ENCODE measurements at places on chromosomes 13 and 19.

DNA sequence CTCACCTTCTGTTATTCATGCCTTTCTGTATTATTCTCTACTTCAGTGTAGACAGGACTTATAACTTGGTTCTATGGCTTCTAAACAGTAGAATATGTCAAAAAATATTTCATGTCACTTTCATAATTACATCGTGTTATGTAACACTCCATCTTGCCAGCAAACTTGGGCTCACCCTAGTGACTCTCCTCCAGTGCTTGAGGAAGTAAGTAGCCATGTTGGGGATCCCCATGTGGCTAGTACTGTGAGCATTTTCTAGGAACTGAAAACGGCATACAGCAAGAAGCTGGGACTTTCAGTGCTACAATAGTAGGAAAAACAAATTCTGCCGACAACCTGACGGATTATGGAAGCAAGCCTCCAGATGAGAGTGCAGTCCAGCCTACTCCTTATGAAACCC, 495.6 kb downstream of the SLITRK6 start:
- DNase-seq, result no peak

DNA sequence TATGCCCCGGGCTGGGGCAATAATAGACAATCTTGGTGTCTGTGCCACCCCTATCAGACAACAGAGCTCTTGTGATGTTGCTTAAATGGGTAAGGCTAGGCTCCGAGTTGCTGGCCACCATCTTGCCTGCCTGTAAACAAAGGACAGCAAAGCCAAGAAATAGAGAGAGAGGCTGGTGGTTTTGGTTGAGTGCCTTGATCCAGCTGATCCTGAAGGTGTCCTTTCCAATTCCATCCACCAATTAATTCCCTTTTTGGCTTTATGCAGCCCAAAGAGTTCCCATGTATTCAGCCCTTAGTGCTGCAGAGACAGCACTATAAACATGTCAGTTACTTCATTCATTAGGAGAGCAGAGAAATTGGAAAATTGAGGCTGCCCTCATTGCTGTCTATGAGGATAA, 41.7 kb upstream of the HOMER3 start:
- DNase-seq, result no peak

- no peak for DNase-seq
Measured at GRCh38 chr13:37375724-37376123, 222.8 kb downstream of the POSTN start.

- DNase-seq, result no peak
Measured at GRCh38 chr13:42354241-42355091, 82.5 kb downstream of the AKAP11 start.

- peak; percentile 30 for DNase-seq
Measured at GRCh38 chr19:54481326-54481930, 8.3 kb upstream of the CDC42EP5 start.

DNA sequence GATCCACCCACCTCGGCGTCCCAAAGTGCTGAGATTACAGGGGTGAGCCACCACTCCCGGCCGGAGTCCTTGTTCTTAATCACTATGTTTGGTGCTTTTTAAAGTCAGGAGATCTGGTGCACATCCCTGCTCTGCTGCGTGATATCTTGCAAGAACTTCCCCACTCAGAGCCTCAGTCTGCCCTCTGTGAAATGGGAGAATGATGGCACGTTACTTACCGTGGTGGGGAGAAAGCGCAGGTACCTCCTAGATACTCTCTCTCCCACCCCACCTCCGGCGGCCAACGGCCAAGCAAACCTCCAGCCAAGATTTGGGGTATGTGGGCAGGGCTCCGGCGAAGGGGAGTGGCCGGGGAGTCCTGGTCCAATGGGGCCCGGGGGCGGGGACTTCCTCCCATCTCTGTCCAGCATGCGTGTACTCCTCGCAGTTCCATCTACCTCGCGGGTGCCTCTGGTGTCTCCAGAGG, at the start of gene RYR1:
Gene RYR1 (plus strand): TSS at position 424 of the 466 bp plus-strand sequence. CDS start 139 bp downstream, outside the sequence.
- DNase-seq, result no peak

- no peak for DNase-seq
Measured at GRCh38 chr19:4594201-4594600, 34.7 kb upstream of the SEMA6B start.

DNA sequence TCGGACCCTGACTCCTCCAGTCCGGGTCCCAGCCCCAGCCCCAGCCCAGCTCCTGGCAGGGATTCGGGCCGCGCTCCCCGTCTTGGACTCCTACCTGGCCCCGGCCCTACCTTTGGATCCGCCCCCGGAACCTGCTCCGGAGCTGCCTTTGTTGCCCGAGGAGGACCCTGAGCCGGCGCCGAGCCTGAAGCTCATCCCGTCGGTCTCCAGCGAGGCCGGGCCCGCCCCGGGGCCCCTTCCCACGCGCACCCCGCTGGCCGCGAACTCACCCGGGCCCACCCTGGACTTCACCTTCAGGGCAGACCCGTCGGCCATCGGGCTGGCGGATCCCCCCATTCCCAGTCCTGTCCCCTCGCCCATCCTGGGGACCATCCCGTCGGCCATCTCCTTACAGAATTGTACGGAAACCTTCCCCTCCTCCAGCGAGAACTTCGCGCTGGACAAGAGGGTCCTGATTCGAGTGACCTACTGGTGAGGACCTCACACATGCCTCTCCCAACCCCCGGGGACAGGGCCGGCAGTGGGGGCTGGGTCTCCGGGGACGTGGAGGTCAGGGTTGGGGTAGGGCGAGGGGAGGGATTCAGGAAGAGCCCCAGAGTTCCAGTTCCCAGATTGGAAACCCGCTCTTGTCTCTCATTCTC, 732 bp downstream of the SELENOV start:
- DNase-seq, result no peak

- no peak for DNase-seq
Measured at GRCh38 chr13:113082198-113083021, 23.2 kb upstream of the F7 start.

DNA sequence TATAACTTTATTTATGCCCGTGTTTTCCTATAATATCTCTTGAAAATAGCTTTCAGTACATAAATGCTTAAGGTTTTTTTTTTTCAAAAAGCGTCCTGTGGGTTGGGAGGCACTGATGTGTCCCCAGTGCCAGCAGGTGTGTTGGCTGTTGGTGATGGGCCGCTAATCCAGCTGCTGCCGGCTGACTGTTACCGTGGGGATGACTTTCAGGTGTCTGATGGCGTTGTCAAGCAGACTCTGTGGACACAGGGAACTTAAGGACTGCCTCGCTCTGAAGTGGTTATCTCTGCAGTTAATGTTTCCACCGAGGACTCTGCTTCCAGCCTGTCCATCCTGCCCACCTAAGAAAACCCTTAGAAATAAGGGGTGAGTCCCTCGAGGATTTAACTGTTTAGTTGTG, 94.5 kb downstream of the ANKRD10 start:
- peak; percentile 66 for DNase-seq

DNA sequence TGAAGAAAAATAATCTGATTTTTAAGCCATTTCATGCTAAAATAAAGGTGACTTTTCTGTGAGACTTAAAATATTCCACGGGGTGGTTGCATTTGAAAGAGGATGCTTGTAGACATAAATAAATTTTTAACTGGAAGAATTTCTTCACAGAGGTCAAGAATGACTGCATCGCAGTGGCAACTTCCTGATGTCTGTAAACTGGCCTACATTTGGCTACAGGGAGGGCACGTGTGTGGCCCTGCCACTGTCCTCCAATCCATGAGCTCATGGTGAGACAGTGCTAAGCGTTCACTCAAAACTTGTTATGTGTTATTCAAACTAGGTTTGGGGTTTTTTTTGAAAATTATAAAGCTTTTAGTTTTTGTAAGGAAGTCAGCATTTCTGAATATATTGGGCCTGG, 1089.3 kb downstream of the EFNB2 start:
- no peak for DNase-seq

- no peak for DNase-seq
Measured at GRCh38 chr13:30394751-30395191, 27.5 kb upstream of the UBE2L5 start.

- DNase-seq, result no peak
Measured at GRCh38 chr13:21012211-21012610, 49.2 kb downstream of the LATS2 start.

GRCh38 chr13:51532736-51533197, 51.5 kb upstream of the WDFY2 start:
- no peak for DNase-seq

DNA sequence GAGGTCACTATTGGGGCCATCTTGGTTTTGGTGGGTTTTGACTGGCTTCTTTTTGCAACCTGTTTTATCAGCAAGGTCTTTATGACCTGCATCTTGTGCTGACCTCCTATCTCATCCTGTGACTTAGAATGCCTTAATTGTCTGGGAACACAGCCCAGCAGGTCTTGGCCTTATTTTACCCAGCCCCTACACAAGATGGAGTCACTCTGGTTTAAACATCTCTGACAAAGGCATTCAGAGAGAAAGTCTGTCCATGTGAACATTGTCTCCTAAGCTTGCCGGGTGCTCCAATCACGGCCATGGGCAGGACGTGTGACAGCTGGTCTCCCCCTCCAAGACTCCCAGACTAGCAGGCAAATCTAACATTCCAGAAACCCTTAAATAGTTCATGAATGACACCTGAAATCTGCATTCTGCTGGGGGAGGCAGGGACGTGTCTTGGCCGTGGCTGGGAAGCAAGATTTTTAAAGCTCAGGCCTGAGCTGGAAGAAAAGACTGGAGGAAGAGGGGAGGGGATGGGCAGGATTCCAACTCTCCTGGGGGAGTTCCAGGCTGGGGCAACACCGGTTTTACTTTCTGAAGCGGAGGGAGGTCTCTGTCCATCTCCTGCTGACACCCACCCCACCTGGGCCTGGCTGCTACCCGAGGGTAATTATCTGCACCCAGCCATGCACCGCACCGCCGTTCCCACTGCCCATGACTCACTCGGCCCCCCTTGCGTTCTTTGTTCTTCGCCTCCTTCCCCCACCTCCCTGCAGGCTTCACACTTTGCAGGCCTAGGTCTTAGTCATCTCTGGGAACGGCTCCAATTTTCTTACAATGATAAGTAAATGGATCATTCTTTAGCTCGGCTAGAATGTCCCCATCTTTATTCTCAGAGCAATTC, 11.6 kb upstream of the OR1M1 start:
- peak; percentile 9 for DNase-seq

DNA sequence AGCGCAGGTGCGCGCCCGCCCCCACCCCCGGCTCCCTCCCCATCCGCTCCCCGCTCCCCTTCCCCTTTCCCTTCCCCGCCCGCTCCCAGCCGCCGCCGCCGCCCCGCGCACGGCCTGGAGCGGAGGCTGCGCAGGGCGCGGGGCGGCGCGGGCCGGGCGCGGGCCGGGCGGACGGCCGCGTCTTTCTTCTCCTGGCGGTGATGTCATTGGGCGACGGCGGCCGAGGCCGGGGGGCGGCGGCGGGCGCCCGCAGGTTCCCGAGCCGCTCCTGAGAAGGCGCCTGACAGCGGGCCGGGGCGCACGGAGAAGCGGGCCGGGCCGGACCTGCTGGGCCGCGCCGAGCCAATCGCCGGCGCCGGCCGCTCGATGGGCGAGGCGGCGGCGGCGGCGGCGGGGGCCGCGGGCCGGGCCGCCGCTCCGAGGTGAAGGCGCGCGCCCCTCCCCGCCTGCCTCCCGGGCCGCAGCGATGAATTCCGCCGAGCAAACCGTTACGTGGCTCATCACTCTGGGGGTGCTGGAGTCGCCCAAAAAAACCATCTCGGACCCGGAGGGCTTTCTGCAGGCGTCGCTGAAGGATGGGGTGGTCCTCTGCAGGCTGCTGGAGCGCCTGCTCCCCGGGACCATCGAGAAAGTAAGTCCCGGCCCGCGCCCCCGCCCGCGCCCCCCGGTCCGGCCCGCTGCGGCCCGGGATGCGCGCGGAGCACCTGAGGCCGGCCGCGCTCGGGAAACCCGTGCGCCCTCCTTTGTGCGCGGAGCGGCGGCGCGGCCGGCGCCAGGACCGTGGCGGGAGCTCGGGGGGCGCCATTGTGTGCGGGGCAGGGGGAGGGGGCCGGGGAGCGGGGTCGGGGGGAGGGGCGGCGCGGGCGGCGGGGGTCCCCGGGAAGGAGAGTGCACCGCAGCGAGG, at the start of gene ARHGEF7:
Gene ARHGEF7 (plus strand): TSS at position 250 of the 904 bp plus-strand sequence. CDS start 217 bp downstream, at position 467.
- DNase-seq, result peak; percentile 63

GRCh38 chr19:30426864-30427263, 54.7 kb downstream of the ZNF536 start:
- no peak for DNase-seq

GRCh38 chr19:12095111-12095790, 30.7 kb downstream of the ZNF844 start:
- DNase-seq, result no peak

Data from NCI-H345 (cell line).